ENCODE measurements at places on chromosomes 1 and 21.

DNA sequence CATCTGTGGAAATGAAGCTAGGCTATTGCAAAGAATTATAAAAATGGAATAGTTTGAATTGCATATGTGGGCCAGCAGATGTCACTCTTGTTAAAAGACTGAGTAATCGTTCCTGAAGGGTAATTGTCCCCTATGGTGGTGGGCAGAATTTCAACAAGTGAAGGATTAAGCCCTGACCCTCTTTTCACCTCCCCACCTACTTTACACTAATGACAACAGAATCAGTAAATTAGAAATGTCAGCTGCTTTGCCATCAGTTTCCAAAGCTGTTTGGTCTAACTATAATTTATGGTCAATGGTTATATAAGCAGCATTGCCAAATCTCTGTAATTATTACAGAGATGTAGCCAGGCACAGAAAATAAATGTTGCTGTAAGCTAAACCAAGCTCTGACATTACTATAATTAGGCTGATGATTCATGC, 898.6 kb downstream of the AMY1C start:
- no peak for DNase-seq

DNA sequence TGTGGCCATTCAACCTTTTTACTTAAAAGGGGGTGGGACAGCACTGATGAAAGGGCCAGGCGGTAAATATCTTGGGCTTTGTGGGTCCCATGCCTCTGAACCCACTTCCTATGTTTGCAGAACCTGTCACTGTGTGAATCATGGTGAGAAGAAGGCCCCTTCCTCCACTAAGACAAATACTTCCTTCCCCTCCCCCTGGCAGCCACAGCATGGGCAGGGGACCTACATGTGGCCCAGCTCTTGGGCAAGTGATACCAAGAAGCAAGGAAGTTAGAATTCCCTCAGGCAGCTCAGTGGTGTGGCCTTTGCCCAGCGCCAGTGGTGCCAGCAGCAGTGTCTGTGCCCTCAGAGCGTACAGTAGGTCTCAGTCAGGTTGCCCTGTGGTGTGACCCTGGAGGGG, 168.6 kb downstream of the TRIM33 start:
- peak; percentile 56 for DNase-seq

DNA sequence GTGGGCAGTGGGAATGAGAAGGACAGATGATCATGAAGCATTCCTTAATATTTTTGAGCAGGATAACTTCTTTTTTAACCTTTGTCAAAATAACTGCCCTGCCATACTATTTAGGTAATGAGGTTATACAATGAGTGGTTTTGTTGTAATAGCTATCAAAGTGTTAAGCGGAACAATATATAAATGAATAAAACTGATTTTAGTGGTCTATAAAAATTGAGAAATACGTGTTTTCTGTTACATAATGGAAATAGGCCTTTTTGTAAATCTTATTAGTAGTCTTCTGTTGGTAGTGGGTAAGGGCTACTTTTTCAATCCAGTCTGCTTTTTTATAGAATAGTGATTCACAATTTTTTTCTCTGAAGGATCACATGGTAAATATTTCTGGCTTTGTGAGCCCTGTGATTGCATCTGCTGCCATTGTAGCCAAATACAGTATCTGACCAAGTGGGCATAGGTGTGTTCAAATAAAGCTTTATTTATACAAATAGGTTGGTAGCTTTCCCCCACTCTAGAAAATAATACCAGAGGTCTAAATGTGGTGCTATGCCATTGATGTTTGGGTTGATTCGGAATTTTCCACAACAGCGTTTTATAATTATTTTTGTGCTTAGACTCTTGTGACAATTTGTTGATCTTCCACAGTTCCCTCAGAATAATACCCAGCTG, 4.3 kb downstream of the NEK7 start:
- DNase-seq = no peak

DNA sequence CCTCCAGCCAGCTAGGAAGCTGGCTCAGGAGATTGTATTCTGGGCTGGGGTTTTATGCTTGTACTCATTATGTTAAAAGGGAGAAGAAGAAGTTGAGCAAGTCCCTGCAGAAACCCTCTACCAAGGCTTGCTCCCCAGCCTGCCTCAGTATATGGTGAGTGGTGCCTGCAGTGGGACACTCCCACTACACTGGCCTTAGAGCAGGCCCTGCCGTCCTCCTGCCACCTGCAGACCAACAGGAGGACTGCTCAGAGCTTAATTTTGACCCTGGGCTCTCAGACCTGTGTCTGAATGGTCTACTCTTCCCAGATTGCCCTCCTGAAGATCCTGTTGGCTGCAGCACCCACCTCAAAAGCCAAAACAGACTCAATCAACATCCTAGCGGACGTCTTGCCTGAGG, 13.0 kb downstream of the STRIP1 start:
- DNase-seq = no peak

- DNase-seq = no peak
Observed at GRCh38 chr21:36654796-36655325, 44.1 kb upstream of the SIM2 start.

DNA sequence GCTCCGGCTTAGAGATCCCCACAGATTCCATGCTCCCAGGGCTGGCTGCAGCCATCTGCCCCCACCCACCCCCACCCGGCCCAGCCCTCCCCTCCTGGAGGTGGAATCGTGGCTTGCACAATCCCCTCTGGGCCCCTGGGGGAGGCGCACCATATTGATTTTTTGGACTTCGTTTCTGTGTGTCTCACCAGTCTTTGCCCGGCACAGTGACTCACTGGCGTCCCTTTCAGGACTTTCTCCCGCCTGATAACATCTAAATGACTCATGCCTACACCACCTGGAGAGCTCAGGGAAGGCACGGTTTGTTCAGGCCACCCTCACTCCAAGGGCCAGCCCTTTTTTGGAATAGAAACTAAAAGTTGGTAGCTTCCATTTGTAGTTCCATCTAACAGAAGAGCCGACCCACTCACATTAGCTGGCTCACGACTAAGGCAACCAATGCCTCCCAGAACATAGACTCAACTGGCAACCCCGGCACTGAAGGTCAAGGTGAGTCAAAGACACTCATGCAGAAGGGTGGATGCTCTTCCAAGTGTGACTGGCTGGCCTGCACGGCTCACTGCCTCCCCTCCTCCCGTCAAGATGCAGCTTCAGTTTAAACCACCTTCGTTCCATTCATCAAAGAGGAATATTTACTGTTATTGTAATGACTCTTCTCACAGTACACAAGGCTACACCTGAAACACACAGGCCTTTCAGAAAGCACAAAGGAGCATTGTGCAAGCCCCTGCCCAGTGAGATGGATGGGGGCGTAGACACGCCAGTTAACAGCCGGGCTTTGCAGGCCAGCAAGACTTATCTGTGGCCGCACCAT, 18.1 kb upstream of the ETS2 start:
- no peak for DNase-seq

GRCh38 chr1:198678901-198679329, 40.1 kb downstream of the PTPRC start:
- DNase-seq = peak; percentile 48

- peak; percentile 20 for DNase-seq
Observed at GRCh38 chr21:26473471-26473870, 99.6 kb downstream of the CYYR1 start.

GRCh38 chr1:58732087-58732775, 32.4 kb upstream of the MYSM1 start:
- DNase-seq = no peak

- no peak for DNase-seq
Observed at GRCh38 chr1:58158016-58158415, 388.5 kb downstream of the OMA1 start.
